Fibroblast of lung (primary cell): ENCODE measurements at places on chromosomes 3 and 15.

- no peaks in the 10 kb centered on the region for H3K27me3 ChIP-seq
- DNase-seq: no peak
- no peak overlapping the region for H3K27ac ChIP-seq
Observed at GRCh38 chr15:93026380-93026817, 62.6 kb downstream of the RGMA start.

- H3K36me3 ChIP-seq: no peaks in the 10 kb centered on the region
- no peaks in the 10 kb centered on the region for H3K4me1 ChIP-seq
- H3K27ac ChIP-seq: no peak overlapping the region
- no peak for DNase-seq
- no peaks in the 10 kb centered on the region for H3K27me3 ChIP-seq
Observed at GRCh38 chr3:172877011-172877410, 126.5 kb downstream of the ECT2 start.

GRCh38 chr3:72907731-72908620 is 20.1 kb downstream of the GXYLT2 start:
- no peak overlapping the region for H3K27ac ChIP-seq
- DNase-seq: peak; percentile 95
- H3K4me1 ChIP-seq: peaks cover 10% of the 10 kb centered on the region
- H3K36me3 ChIP-seq: no peaks in the 10 kb centered on the region
- H3K27me3 ChIP-seq: no peaks in the 10 kb centered on the region

GRCh38 chr15:75810874-75811498 is 32.3 kb upstream of the UBE2Q2 start:
- no peak for DNase-seq
- no peak overlapping the region for H3K27ac ChIP-seq
- H3K27me3 ChIP-seq: peaks cover 2% of the 10 kb centered on the region
- H3K36me3 ChIP-seq: no peaks in the 10 kb centered on the region
- H3K4me1 ChIP-seq: no peaks in the 10 kb centered on the region
- no peak overlapping the region for H3K4me3 ChIP-seq

GRCh38 chr3:8743021-8743601 is 9.5 kb downstream of the CAV3 start:
- peak; percentile 38 for DNase-seq
- H3K4me1 ChIP-seq: peaks cover 23% of the 10 kb centered on the region
- H3K27me3 ChIP-seq: no peaks in the 10 kb centered on the region
- H3K27ac ChIP-seq: no peak overlapping the region

GRCh38 chr3:186538779-186539178 is 5.4 kb downstream of the CRYGS start:
- no peak overlapping the region for H3K4me3 ChIP-seq
- H3K27ac ChIP-seq: no peak overlapping the region
- no peaks in the 10 kb centered on the region for H3K36me3 ChIP-seq
- H3K4me1 ChIP-seq: peaks cover 4% of the 10 kb centered on the region
- no peaks in the 10 kb centered on the region for H3K27me3 ChIP-seq

GRCh38 chr15:75578173-75578947 is 755 bp downstream of the PTPN9 start:
- DNase-seq: peak; percentile 22
- no peaks in the 10 kb centered on the region for H3K27me3 ChIP-seq
- H3K27ac ChIP-seq: peak overlapping the region; percentile 68

DNA sequence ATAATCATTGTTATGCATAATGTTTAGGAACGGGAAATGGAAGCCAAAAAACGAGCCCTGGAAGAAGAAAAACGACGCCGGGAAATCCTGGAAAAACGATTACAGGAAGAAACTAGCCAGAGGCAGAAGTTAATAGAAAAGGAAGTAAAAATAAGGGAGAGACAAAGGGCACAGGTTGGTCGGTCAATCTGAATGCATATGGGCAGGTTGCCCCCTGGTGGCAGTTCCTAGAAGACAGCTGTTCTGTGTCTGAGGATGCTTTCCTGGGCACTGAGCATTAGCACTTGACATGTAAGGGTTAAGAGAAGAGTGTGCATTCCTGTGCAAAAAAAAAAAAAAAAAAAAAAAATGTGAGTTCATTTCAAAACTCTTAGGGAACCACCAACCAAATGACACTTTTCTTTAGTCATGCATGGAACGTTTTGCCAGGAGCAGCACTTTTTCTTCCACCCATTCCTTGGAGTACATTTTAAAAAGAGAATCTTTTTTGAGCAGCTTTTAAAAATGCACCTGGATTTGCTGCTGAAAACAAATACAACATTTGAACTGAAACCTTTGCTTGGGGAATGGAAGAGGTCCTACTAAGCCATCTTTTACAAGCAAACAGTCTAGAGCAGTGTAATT is 11.1 kb upstream of the ABHD10 start:
- no peak overlapping the region for H3K4me3 ChIP-seq
- H3K36me3 ChIP-seq: peaks cover 3% of the 10 kb centered on the region
- DNase-seq: peak; percentile 85
- no peaks in the 10 kb centered on the region for H3K27me3 ChIP-seq
- H3K27ac ChIP-seq: no peak overlapping the region

- no peak overlapping the region for H3K4me3 ChIP-seq
- no peaks in the 10 kb centered on the region for H3K4me1 ChIP-seq
- peak; percentile 44 for DNase-seq
- no peaks in the 10 kb centered on the region for H3K27me3 ChIP-seq
- no peak overlapping the region for H3K27ac ChIP-seq
Observed at GRCh38 chr15:60523056-60523455, 44.1 kb upstream of the ICE2 start.

- no peaks in the 10 kb centered on the region for H3K36me3 ChIP-seq
- no peak overlapping the region for H3K4me3 ChIP-seq
- DNase-seq: no peak
- H3K27ac ChIP-seq: peak overlapping the region; percentile 84
Observed at GRCh38 chr3:27326202-27326601, 43.0 kb downstream of the NEK10 start.

- H3K4me1 ChIP-seq: no peaks in the 10 kb centered on the region
- no peak for DNase-seq
- H3K36me3 ChIP-seq: no peaks in the 10 kb centered on the region
- no peaks in the 10 kb centered on the region for H3K27me3 ChIP-seq
- H3K27ac ChIP-seq: no peak overlapping the region
Observed at GRCh38 chr3:46898321-46899150, 21.0 kb downstream of the PTH1R start.

DNA sequence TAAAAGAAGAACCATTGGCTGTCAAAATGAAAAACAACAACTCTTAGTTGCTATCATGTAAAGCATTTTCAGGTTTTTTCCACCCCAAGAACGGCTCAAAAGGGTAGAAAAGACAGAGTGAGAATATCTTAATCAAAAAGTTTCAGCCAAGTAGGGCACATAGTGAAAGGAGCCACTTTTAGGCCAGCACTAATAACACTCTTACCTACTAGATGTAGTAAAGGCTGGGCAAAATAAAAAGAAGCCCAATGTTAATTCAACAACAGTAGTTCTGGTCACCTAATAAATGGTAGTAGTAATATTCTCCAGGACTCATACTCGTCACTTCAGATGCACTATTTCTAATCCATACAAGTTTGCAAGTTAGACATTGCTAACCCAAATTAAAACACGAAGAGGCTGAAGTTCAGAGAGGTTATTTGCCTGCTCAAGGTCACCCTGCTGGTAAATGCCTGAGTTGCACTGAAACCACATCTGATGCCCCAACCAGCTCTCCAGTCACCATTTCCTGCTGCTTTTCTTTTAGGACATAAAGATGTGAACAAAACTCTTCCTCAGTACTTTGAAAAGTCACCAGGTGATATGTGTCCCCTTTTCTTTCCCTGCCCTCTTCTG is 7.5 kb downstream of the GOLIM4 start:
- DNase-seq: no peak
- H3K27me3 ChIP-seq: no peaks in the 10 kb centered on the region
- peaks cover 11% of the 10 kb centered on the region for H3K4me1 ChIP-seq
- H3K27ac ChIP-seq: no peak overlapping the region
- no peak overlapping the region for H3K4me3 ChIP-seq
